ENCODE measurements at places on chromosomes 1 and 21.

DNA sequence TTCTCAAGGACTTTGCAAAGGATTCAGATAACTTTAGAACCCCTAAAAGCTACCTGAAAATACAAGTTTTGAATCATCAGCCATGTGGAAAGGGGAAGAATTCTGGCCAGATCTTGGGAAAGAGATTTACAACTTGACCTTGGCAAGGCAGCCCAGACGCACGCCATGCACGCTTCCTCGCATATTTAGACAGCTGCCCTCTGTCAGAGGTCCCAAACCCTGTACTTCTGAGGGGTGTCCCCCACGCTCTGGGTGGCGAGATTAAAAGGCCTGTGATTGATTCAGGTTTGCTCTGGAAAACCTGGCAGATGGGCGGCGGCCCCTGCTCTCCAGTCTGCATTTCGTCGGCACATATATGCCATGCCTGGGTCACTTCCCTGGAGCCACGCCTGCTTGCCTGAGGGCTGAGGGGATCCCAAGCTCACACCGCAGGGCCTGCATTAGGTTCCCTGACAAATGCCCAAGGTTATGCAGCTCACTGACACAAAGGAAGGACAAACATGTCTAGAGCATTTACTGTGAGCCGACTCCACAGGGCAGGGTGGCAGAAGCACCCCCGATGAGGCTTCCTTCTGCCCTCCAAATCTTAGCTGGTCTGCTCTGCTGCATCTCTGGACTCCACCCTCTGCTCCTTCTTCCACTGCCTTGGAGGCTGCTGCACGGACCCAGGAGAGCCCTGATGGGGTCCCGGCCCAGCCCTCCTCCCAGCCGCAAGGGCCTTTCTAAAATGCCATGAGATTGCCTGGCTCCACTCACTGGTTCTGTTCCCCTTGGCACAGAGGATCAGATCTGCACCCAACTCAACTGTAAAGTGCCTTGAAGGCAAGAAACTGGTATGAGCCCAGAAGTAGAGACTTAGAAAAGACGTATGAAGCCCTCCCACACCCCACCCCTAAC is 103.9 kb downstream of the BCAR3 start:
- H3K4me3 ChIP-seq: no peak overlapping the region
- H3K4me1 ChIP-seq: no peaks in the 10 kb centered on the region
- no peak overlapping the region for H3K27ac ChIP-seq
- no peaks in the 10 kb centered on the region for H3K27me3 ChIP-seq
- H3K36me3 ChIP-seq: peaks cover 50% of the 10 kb centered on the region
- DNase-seq: no peak

DNA sequence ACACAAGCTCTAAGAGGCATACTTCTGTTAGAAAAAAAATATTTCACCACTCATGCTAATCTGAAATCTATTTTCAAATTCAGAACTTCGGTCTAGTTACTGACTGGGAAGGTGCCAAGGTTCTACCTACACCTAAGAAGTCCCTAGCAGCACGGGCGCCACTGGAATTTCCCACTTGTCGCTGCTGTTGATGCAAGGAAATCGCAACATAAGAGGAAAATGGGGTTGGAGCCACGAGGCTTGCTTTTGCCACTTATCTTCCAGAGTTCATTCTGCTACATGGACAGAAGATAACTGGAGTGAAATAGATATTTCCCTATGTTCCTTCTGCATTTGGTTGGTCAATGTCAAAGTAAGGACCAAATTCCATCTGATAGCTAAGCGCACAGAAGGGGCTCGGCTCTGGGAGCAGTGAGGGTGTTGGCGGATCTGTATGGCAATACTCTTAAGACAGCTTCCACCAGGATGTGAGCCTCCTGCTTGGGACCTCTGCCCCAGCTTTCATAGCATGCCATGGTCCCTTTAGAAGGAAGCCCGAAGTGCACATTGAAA is 47.2 kb downstream of the RCAN1 start:
- H3K27me3 ChIP-seq: no peaks in the 10 kb centered on the region
- no peak overlapping the region for H3K4me3 ChIP-seq
- H3K4me1 ChIP-seq: peaks cover 6% of the 10 kb centered on the region
- H3K27ac ChIP-seq: no peak overlapping the region

DNA sequence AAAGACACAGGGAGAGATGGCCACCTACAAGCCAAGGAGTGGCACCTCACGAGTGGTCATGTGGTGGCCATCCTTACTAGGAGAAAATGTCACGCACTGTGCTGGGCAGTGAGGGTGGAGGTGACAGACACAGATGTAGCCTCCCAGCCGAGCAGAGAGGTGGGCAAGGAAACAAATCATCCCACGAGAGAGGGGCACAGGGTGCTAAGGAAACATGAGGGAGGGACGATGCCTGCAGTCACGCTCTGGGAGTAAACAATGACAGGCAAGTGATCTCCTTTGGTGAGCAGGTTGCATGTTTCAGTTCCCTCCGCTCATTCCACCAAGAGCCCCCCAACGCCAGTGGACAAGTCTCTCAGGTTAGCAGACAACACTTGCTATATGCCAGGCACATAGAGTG is 65.8 kb downstream of the CD247 start:
- H3K4me3 ChIP-seq: no peak overlapping the region
- H3K36me3 ChIP-seq: no peaks in the 10 kb centered on the region
- H3K27ac ChIP-seq: no peak overlapping the region
- DNase-seq: no peak

DNA sequence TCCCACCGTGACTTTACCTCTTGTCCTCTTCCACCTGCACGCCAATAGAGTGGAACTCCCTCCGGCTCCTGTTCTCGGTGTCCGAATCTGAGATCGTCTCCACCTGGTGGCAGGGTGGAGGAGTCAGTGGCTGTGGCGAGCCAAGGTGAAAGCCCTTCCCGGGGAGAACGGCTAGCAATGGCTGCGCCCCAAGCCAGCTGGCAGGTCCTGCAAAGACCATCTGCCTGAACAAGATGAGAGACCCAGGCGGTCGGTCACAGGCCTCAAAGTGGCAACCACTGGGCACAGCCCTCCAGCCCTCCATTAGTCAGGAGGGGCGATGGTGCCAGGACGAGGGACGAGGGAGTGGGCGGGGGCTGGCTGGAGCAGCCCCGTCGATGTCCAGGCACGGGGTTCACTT is 25.4 kb upstream of the SMIM12 start:
- H3K27ac ChIP-seq: no peak overlapping the region
- peak; percentile 18 for DNase-seq
- H3K4me3 ChIP-seq: no peak overlapping the region
- no peaks in the 10 kb centered on the region for H3K36me3 ChIP-seq
- no peaks in the 10 kb centered on the region for H3K27me3 ChIP-seq
- no peaks in the 10 kb centered on the region for H3K4me1 ChIP-seq

DNA sequence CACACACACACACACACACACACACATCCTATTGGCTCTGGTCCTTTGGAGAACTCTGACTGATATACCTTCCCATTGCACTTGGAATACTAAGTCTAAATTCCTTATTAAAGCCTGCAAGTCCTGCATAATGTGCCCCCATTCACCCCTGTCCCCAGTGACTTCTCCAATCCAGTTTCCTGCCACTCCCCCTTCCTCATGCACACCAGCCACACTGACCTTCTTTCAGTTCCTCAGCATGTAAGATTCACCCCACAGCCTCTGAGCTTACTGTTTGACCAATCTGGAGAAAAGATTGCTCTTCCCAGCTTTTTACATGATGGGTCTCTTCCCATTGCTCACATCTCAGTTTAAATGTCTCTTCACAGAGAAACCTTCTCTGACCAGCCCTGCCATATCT is 146.6 kb downstream of the TBX15 start:
- H3K4me1 ChIP-seq: no peaks in the 10 kb centered on the region
- no peak for DNase-seq
- no peaks in the 10 kb centered on the region for H3K27me3 ChIP-seq
- no peaks in the 10 kb centered on the region for H3K36me3 ChIP-seq
- H3K27ac ChIP-seq: no peak overlapping the region

- no peaks in the 10 kb centered on the region for H3K27me3 ChIP-seq
- peak overlapping the region; percentile 93 for H3K4me3 ChIP-seq
- H3K27ac ChIP-seq: peak overlapping the region; percentile 70
- DNase-seq: no peak
These were observed 699 bp upstream of the RGS2 start for GRCh38 chr1:192808163-192808517.

- H3K36me3 ChIP-seq: peaks cover 3% of the 10 kb centered on the region
- H3K4me3 ChIP-seq: no peak overlapping the region
- H3K4me1 ChIP-seq: no peaks in the 10 kb centered on the region
- no peaks in the 10 kb centered on the region for H3K27me3 ChIP-seq
These were observed 21.9 kb upstream of the LAX1 start for GRCh38 chr1:203743091-203743571.

- no peaks in the 10 kb centered on the region for H3K4me1 ChIP-seq
- H3K27ac ChIP-seq: no peak overlapping the region
- no peaks in the 10 kb centered on the region for H3K36me3 ChIP-seq
- no peak for DNase-seq
- H3K27me3 ChIP-seq: no peaks in the 10 kb centered on the region
These were observed 172.4 kb downstream of the NFIA start for GRCh38 chr1:61254634-61255357.

GRCh38 chr1:168135116-168135920 is 1.4 kb downstream of the GPR161 start:
- no peaks in the 10 kb centered on the region for H3K36me3 ChIP-seq
- no peak for DNase-seq
- no peak overlapping the region for H3K27ac ChIP-seq
- H3K27me3 ChIP-seq: no peaks in the 10 kb centered on the region
- H3K4me3 ChIP-seq: peak overlapping the region; percentile 66

DNA sequence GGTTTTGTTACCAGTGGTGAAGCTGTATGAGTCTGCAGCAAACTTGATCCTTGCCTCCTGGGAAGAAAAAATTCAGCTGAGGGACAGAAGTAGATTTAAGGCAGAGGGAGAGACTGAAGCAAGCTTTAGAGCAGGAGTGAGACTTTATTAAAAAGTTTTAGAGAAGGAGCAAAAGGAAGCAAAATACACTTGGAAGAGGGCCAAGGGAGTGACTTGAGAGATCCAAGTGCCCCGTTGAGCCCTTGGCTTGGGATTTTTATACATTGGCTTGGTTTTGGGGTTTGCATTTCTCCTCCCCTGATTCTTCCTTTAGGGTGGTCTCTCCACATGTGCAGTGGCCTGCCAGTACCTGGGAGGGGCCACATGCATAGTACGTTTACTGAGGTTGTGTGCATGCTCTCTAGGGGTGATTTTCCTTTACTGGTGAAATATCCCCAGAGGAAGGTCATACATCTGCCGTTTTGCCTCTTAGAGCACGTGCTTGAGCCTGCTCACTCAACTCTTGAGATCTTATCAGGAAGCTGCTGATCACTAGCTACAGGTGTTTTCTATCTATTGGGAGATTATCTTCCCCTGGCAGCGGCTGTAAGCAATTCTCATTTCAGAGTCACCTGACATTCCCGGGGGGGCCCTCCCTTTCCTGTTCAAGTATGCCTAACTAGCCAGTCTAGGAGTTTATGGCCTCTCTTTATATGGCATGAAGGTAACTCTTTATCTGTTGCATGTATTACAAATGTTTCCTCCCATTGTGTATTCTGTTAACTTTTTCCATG is 20.3 kb downstream of the FASLG start:
- DNase-seq: no peak
- no peaks in the 10 kb centered on the region for H3K27me3 ChIP-seq
- H3K4me3 ChIP-seq: no peak overlapping the region
- no peaks in the 10 kb centered on the region for H3K4me1 ChIP-seq

- no peak overlapping the region for H3K27ac ChIP-seq
- no peaks in the 10 kb centered on the region for H3K36me3 ChIP-seq
- H3K4me1 ChIP-seq: peaks cover 23% of the 10 kb centered on the region
- no peak overlapping the region for H3K4me3 ChIP-seq
- DNase-seq: no peak
These were observed 42.8 kb upstream of the ENAH start for GRCh38 chr1:225695578-225696337.

DNA sequence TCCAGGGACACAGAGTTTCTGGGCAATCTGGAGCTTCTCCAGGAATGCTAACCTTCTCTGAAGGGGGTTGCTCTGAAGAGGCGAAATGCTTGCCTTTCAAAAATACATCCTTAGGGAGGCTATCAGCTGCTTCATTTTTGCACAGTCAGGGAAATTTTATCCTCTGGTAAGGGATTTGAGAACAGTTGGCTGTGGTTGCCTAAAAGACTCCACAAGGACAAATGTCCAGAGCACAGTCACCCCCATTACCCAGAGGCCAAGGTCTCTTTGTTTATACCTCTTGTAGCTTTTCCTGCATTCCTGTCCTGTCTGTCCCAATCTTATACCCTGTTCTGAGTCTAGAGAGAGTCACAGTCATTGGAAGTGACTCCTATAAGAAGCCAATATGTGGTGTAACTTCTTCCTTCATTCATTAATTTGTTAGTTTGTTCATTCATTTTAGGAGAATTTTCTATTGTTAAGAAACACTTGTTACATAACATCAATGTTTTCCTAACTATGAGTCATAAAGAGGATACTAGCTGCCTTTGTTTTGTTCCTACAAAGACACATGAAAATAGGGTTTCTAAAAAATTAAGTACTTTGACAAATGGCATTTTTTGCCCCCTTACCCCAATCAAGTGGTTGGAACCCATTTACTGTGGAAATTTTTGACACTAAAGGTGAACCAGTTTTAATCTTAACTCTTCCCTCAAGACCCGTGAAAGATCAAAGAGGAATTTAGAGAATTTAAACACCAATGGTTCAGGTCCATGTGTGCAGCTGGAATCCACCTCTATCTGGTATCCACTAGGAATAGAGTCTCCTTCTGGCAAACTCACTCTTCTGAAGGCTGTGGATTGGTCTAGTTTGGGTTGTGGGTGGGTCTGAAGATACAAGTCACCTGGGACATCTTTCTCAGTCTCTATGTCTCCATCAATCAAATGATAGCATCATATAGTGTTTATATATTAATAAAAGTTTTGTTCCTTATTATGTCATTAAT is 47.1 kb downstream of the GPR88 start:
- no peaks in the 10 kb centered on the region for H3K4me1 ChIP-seq
- H3K27ac ChIP-seq: no peak overlapping the region
- H3K4me3 ChIP-seq: no peak overlapping the region
- no peak for DNase-seq

- H3K27ac ChIP-seq: no peak overlapping the region
- peaks cover 12% of the 10 kb centered on the region for H3K4me1 ChIP-seq
- H3K36me3 ChIP-seq: no peaks in the 10 kb centered on the region
- DNase-seq: no peak
- H3K27me3 ChIP-seq: no peaks in the 10 kb centered on the region
- no peak overlapping the region for H3K4me3 ChIP-seq
These were observed 24.0 kb downstream of the HS2ST1 start for GRCh38 chr1:86938450-86938849.

- H3K4me1 ChIP-seq: no peaks in the 10 kb centered on the region
- no peaks in the 10 kb centered on the region for H3K36me3 ChIP-seq
- no peak overlapping the region for H3K27ac ChIP-seq
- no peak overlapping the region for H3K4me3 ChIP-seq
These were observed 151.4 kb upstream of the C1orf105 start for GRCh38 chr1:172269084-172269483.

- H3K36me3 ChIP-seq: no peaks in the 10 kb centered on the region
- no peaks in the 10 kb centered on the region for H3K4me1 ChIP-seq
- no peak overlapping the region for H3K4me3 ChIP-seq
- no peak overlapping the region for H3K27ac ChIP-seq
- peak; percentile 2 for DNase-seq
These were observed 6.6 kb downstream of the KRTAP10-8 start for GRCh38 chr21:44618504-44618903.

GRCh38 chr1:215878843-215879242 is 311.7 kb downstream of the KCTD3 start:
- H3K27me3 ChIP-seq: no peaks in the 10 kb centered on the region
- no peak for DNase-seq
- H3K27ac ChIP-seq: no peak overlapping the region
- no peaks in the 10 kb centered on the region for H3K36me3 ChIP-seq
- H3K4me1 ChIP-seq: no peaks in the 10 kb centered on the region

- peak within 1 kb of the TSS; percentile 64 for H3K4me3 ChIP-seq
- peak; percentile 69 for DNase-seq
- peak within 1 kb of the TSS; percentile 55 for H3K27ac ChIP-seq
- peaks cover 5% of the 10 kb centered on the region for H3K4me1 ChIP-seq
These were observed at the start of gene MAN1C1 for GRCh38 chr1:25616095-25616986. Gene MAN1C1, plus strand, starts transcription at chr1:25616791. Its CDS starts 1,007 bp downstream, at chr1:25617798.

Measured in HCT116 (cell line).